ENCODE measurements at places on chromosomes 13 and 19.
A peak's percentile ranks its signal among the peaks of the same experiment; 100 is the strongest.

- DNase-seq: no peak
Measured at GRCh38 chr19:9986787-9987281, 23.5 kb downstream of the COL5A3 start.

DNA sequence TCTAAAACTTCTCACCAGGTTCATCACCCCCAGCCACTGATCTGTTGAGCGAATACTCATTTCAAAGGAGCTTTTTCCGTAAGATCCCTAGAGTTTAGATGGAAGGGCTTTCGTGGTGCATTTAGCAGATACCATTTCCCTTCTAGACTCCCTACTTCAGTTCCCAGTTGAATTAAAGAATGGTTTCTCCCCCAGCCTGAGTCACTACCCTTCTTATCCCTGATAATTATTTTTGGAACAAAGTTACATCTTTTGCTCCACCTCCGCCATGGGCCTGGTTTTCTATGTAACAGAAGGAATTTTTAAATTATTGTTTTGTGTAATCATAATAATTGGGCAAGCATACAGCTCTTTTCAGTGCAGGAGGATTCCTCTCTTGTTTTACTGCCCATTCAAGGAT is 22.0 kb downstream of the USPL1 start:
- DNase-seq: no peak

GRCh38 chr19:6185835-6186834 is 50.7 kb downstream of the ACSBG2 start:
- DNase-seq: no peak

DNA sequence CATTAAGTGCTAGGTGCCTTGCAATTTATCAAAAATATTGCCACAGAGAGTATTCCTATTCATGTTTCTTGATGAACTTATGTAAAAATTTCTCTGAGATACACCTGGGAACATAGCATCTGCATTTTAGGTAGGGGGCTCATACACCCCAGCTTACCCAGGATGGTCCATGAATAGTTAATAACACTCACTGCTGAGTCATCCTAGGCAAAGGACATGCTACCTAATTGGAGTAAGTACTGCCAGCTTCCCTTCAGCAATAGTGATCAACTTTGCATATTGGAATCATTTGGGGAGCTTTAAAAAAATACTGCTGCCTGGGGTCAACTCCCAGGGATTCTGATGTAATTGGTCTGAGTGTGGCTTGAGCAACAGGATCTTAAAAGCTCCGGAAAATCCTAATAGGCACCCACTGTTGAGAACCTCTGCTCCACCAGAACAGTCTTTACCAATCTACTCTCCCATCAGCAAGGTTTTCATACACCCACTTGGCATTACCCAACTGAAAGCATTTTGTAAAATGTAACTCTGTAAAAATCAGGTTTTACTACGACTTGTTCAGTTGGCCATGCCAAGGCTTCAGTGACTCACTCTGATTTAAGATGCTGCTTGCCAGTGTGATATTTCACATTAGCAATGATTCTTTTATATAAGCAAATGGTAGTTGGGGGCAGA is 67.2 kb upstream of the FNDC3A start:
- no peak for DNase-seq

GRCh38 chr19:55809381-55810058 is 22.3 kb downstream of the NLRP11 start:
- no peak for DNase-seq

DNA sequence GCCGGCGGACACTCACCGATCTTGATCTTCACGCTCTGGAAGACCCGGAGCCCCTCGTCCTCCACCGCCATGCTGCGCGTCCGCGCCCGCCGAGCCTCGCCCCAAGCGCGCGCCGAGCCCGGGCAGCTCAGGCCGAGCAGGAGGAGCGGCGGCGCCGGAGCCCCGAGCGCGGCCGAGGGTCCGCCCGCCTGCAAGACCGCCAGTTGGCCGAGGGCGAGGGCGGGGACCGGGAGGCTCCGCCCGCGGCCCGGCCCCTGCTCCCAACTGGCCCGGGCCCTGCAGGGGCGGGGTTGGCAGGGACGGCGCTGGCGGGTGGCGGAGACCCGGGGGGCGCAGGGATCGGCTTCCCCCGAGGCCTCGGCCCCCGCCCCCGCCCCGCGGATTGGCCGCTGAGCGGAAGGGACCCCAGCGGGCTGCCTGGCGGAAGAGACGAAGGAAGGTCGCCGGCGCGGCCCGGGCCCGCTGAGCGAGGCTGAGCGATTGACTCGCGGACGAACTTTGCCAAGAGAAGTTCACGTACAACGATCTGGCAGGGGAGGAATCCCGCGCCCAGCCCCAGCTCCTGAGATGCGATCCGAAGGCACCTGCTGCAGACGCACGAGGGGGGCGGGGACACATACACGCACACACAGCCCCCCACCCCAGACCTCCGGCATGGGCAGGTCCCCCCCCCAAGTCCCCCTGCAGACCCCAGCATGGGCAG is at the start of gene RASA3:
TSS of gene RASA3 (minus strand) at position 205 of the 703 bp plus-strand sequence. CDS start at position 71, 134 bp downstream.
- no peak for DNase-seq

- peak; percentile 43 for DNase-seq
Measured at GRCh38 chr13:31835932-31836331, 96.6 kb downstream of the RXFP2 start.

DNA sequence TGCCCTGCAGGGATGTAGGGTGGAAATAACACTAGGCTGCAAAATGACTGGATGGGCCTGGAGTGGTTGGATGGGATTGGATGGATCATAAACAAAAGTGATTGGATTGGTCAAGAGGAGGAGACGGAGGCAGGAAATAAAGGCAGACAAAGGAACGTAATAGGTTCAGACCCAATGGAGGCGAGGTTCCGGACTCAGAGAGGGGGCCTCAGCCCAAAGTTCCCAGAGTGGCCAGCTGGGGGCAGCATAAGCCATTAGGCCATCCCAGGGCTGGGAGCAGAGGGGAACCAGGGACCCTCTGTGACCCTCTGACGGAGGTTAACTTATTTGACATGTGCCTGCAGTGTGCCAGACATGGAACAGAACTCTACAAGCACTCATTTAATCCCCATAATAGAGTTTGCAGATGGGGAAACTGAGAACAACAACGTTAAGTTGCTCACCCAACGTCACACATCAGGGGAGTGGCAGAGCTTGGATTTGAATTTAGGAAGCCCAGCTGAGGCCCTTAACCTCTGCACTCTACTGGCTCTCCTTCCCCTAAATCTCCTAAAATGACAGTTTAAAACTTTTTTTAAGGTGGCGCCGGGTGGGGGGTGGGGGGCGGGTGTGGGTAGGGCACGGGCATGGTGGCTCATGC is 15.3 kb upstream of the MAP1S start:
- DNase-seq: no peak

- DNase-seq: no peak
Measured at GRCh38 chr13:36736119-36736726, 62.4 kb downstream of the SERTM1 start.

GRCh38 chr19:48569814-48570213 is 17.8 kb downstream of the SULT2B1 start:
- DNase-seq: no peak

DNA sequence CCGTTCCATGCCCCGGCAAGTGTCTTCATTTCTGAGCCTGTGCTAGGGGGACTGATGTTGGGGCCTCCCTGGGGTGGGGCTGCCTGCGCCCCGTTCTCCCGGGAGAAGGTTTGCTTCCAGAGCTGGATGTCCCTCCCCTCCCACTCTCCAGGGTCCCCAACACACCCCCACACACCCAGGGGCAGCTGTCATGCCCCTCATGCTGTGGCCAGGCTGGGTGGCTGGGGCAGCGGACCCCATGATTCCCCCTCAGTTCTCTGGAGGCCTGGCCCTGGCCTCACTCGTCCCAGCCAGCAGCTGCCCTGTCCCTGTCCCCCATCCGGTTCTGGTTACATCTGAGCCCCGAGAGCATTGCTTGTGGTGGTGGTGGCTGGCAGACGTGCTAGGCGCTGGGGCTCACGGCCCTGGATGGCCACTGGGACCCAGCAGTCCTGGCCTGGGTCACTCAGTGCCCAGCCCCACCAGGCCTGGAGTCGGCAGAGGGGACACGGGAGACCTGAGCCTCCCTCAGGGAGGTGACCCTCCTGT is 184.8 kb downstream of the KDM4B start:
- no peak for DNase-seq

DNA sequence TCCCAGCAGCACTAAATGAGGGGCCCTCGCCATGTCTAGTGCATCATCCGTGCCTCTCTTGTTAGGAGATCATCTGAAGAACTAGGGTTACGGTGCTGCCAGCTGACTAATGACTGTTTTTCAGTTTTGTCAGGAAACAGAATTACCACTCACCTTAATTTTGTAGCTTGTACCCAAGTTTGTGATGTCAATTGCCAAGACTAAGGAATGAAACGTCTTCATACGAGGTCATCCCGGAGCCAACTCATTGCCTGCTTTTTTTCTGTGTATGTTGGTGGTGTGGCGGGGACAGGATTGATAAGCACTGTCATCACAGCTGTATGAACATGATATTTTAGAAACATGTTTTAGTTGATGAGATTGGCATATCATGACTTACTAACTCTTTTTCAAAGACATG is 100.6 kb downstream of the TNFRSF19 start:
- DNase-seq: no peak

DNA sequence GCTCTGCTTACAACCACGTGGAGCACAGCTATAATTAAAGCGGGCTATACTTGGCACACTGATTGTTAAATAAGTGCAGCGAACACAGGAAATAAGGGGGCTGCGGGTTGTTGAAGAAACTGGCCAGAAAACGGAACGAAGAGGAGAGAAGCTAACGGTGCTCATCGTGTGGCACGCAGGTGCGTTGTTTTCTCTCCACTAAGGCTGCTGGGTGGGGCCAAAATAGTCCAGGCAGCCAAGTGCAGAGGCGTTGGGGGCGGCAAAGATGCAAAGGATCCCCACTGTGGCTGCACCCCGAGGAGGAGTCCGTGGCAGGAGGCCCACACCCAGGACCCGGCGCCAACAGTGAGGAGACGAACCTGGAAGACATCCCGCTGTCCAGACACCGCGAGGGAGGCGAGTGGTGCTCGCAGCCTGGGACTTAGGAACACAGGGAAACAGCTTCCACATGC is 8.1 kb upstream of the ARL11 start:
- DNase-seq: no peak

GRCh38 chr19:38264486-38265212 is at the start of gene SPINT2:
SPINT2 (plus strand) TSS chr19:38264573; CDS start chr19:38264893, 320 bp downstream.
- no peak for DNase-seq

DNA sequence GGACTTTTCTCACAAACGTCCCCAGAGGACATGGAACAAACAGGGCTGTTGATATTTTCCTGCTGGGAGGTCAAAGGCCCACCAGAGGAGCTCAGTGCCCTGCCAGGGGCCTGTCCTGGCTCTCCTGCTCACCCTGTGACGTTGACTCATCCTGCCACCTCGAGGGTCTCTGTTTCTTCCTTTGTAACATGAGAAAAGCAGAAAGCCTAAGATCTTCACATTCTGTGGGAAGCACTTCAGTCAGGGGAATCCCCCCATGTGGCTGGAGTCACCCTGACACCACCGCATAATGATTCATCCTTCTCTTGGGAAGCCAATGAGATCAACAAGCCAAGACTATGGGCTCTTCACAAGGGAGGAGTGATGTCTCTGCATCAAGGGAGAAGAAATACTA is 147.9 kb downstream of the KATNAL1 start:
- DNase-seq: no peak

DNA sequence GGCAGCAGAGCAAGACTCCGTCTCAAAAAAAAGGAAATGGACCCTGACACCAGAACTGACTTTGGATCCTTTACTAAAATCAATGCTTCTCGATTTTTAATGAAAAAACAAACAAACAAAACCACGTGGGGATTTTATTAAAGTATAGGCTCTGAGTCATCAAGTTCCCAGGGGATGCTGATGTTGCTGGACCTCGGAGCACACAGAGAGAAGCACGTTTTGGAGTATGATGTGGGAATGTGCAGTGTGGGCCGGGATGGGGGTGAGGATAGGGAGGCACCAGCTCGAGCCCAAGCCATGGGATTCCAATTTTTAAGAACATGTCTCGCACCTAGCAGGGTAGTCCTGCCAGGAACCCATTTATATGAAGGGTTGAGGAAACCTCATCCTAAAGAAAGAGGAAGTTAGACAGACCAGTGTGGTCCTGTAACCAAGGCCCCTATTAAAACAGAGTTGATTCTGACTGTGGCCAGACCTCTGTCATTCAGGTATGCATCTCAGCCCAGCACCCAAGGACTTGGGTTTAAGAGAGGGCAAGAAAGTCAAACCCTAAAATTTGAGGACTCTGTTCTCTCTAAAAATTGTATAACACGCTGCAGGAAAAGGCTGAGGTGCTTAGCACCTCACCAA is 6.4 kb downstream of the FLT1 start:
- DNase-seq: no peak

GRCh38 chr13:22828081-22828480 is 352.7 kb upstream of the SGCG start:
- DNase-seq: no peak

DNA sequence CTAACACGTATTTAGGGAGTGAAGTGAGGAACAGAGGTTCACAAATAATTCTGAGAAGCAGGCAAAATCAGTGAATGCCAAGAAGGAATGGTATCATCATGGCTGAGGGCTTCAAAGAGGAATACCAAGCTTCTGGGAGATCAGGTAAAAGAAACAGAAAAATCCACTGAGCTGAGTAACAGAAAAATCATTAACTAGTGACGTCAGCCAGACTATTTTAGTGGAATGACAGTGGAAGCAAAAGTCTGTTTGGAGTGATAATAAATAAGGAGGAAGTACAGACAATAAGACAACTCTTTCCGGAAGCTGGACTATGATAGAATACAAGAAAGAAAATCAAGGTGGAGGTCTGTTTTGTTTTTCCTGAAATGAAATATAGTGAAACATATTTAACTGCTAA is 83.5 kb downstream of the SACS start:
- no peak for DNase-seq

GRCh38 chr19:32580353-32580900 is 563 bp upstream of the PDCD5 start:
- DNase-seq: no peak

GRCh38 chr19:53927739-53928138 is 18.7 kb downstream of the CACNG7 start:
- DNase-seq: no peak

- DNase-seq: no peak
Measured at GRCh38 chr13:74021505-74021904, 112.7 kb downstream of the KLF12 start.

- DNase-seq: peak; percentile 8
Measured at GRCh38 chr13:103140001-103140671, 73.9 kb upstream of the SLC10A2 start.

GRCh38 chr13:99636728-99637353 is 135.6 kb downstream of the TM9SF2 start:
- DNase-seq: no peak

- DNase-seq: no peak
Measured at GRCh38 chr19:41319500-41320184, 9.7 kb downstream of the CCDC97 start.

- DNase-seq: no peak
Measured at GRCh38 chr13:107961849-107962608, 253.3 kb downstream of the LIG4 start.

DNA sequence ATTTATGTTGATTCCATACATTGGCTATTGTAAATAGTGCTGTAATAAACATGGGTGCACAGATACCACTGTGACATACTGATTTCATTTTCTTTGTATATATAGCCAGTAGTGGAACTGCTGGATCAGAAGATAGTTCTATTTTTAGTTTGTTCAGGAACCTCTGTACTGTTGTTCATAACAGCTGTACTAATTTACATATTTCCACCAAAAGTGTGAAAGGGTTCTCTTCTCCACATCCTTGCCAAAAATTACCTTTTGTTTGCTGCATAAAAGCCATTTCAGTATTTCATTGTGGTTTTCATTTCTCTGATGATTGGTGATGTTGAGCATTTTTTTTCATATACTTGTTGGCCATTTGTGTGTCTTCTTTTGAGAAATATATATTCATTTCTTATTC is 1962.1 kb downstream of the PCDH9 start:
- DNase-seq: no peak
